ENCODE measurements at places on chromosomes 2 and 18.

GRCh38 chr18:76943542-76944339 is 121.4 kb downstream of the ZNF236 start:
- DNase-seq: peak; percentile 34

DNA sequence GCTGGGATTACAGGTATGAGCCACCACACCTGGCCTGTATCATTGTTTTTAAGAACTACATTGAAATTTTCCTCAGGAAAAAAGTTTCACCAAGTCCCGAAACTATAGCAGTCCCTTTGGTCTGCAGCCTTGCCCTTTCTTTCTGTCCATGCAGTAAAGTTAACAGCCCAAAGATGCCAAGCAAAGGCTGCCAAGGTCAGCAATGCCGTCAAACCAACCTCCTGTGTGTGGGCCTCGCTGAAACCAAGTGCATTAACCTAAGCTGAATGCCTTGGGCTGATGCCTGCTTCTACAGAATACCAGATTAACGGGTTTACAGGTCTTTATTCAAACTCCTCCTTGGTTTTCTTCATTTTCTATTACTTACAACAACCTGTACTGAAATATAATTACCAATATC is 73.1 kb downstream of the EIF5B start:
- DNase-seq: no peak

DNA sequence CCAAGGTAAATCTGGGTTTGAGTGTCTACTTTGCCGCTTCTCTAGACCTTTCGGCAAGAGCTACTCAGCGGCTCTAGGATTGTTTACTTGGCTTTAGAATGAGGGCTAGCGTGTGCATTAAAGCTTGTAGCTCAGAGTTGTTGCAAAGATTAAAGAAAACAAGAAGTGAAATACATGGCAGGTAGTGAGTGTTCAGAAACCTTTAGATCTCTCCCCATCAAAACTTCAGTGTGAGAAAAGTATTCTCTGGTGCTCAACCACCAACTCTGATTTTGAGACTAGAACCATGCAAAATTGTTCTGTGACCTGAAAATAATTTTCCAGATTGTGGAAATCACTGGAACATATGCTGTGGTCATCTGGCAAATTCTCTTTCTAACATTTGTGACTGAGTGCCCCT is 512.0 kb downstream of the CMPK2 start:
- no peak for DNase-seq

GRCh38 chr18:36653141-36653869 is 175.5 kb downstream of the TPGS2 start:
- no peak for DNase-seq

- DNase-seq: peak; percentile 80
These were observed 438.1 kb upstream of the ST6GAL2 start for GRCh38 chr2:107323946-107324565.

GRCh38 chr18:681985-682384 is 24.5 kb downstream of the TYMS start:
- no peak for DNase-seq

GRCh38 chr2:188466761-188467160 is 175.1 kb downstream of the GULP1 start:
- DNase-seq: no peak

- no peak for DNase-seq
These were observed 213.6 kb downstream of the GLI2 start for GRCh38 chr2:120949027-120949956.

DNA sequence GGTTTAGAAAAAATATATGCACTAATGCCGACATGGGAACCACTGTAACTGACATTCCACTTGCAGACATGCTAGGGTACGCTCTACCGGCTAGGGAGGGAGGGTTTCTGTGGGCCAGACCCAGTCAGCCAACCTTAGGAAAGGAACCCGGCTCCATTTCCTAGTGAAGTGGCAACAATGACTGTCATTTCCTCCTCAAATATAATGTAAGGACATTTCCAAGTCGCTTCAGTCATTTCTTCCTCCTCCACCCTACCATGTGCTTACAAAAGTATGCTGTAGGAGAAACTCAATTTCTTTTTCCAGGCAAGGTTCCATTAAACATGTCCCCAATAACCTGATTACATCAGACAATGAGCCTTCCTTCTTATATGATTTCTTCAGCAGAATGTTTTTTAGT is 64.3 kb upstream of the PSMD14 start:
- DNase-seq: peak; percentile 74

DNA sequence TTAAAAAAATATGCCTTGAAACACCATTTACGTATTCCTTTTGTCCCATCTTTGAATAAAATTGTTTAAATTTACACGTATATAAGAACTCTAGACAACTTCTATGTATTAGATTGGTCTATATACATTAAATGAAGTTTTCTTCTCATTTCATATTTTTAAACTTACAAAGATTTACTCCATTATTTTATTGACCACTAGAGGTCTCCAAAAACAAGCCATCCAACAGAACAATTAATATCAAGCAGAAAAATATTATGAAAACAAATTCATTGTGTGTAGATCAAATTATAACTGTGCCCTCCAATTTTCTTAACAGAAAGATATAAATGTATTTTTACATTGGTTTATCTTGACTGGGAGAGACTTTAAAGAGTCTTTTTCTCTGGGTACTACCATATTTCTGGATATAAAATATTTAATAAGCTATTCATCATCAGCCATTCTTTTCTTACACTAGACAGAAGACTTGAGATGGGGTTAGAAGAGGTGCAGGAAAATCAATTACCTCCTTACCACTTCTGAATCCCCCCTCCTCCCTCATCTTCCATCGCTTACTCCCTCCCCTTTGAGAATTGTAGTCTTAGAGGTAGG is 66.5 kb downstream of the DPP4 start:
- DNase-seq: peak; percentile 35

DNA sequence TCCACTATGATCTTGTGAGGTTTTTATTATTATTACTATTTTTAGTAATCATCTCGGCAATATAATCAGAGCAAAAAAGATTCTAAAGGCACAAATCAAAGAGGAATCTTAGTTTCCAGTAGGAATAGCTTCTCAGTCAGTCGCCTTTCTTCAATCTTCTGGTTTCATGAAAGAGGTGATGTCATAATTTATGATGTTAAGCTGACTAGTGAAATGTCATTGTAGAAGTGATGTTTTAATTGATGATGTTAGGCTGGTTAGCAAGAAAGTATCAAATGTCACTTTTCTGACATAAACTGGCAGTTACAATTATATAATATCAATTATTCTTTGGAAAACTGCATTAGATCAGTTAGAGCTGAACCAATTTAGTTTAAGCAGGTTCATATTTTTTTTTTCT is 476.7 kb upstream of the ETAA1 start:
- DNase-seq: no peak

DNA sequence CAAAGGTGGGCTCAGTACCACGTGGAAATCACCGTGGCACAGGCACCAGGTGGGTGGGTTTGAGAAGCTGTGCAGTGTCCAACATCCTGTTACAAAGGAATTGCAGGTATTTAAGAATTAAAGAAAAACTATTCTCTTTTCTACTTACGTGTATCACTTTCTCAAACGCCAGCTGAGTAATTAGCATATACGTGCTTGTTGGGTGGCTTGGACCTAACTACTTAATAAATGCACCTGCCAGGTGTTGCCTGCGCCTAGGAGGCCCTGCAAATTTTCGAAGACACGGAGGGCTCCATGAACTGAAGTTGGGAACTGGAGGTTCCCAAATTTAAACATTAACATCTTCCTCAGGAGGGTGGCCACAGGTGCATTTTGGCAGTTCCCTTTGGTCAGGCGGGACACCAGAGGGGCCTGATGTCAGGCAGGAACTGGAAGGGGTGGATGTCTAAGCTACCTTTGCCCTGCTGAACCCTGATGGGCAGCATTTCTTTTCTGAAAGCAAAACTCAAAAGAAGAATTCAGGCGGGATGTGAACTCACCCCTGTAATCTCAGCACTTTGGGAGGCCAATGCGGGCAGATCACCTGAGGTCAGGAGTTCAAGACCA is 84.8 kb downstream of the HS6ST1 start:
- no peak for DNase-seq

GRCh38 chr2:18186816-18187613 is 308.5 kb downstream of the KCNS3 start:
- DNase-seq: peak; percentile 30

DNA sequence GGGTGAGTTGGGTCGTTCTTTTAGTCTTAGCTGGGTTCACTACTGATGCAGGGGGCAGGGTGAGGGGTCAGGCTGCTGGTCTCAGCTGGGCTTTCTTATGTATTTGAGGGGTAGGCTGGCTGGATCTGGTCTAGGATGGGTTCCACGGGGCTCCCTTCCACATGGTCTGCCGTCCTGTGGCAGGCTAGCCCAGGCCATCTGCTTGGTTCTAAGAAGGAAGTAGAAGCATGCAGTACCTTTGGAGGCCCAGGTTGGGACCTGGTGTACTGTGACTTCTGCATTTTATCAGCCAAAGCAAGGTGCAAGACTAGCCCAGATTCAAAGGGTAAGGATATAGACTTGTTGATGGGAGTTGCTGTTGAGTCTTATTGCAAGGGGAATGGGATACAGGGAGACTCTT is 35.5 kb upstream of the MGAT5 start:
- DNase-seq: no peak

DNA sequence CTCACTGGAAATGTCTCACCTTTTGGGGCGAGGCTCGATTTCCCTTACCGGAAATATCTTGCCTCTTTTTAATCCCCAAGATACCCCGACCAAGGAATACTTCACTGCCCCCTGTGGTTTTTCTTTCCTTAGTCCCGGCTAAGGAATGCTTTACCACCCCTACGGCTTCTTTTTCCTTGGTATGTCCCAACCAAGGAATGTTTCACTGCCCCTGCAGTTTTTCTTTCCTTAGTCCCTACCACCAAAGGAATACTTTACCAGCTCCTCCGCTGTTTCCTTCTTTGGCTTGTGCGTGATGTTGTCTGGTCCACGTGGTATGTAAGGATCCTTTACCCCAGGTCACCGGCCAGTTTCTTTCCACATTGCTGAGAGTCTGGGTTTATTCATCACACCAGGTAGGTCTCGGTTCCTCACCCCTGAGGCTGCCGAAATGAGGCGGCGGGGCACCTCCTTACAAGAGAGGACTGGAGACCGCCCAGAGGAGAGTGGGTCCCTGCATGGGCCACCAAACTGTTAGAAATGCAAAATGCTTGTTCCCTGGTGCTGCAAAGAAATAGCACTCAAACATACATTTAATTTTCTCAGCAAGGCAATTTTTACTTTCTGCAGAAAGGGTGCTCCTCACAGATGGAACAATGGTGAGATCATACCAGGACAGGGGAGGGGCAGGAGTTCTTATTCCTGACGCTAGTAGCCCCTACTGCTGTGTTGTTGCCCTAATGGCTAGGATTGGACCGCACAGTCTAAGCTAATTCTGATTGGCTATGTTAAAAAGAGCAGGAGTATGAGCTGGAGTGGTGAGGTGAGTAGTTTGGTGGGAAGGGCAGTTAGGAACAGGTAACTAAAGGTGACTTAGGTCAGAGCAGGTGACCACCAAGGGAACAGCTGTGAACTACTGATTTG is 33.4 kb upstream of the CLASP1 start:
- no peak for DNase-seq

- no peak for DNase-seq
These were observed 48.5 kb downstream of the DGKD start for GRCh38 chr2:233402789-233403188.

DNA sequence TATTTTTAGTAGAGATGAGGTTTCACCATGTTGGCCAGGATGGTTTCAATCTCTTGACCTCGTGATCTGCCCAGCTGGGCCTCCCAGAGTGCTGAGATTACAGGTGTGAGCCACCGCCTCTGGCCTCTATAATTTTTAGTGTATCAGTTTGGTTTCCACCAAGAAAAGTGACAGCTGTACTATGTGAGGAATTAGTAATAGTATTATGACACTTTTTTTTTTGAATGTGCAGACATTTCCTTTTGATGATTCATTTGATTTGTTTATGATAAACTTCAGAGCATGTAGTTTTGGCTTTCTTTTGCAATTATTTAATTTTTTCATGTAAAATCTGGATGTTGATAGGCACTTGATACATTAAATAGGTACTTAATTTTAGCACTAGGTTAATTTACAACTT is 61.5 kb downstream of the PTPN4 start:
- no peak for DNase-seq

GRCh38 chr18:55376387-55376786 is 211.6 kb downstream of the TCF4 start:
- DNase-seq: no peak

DNA sequence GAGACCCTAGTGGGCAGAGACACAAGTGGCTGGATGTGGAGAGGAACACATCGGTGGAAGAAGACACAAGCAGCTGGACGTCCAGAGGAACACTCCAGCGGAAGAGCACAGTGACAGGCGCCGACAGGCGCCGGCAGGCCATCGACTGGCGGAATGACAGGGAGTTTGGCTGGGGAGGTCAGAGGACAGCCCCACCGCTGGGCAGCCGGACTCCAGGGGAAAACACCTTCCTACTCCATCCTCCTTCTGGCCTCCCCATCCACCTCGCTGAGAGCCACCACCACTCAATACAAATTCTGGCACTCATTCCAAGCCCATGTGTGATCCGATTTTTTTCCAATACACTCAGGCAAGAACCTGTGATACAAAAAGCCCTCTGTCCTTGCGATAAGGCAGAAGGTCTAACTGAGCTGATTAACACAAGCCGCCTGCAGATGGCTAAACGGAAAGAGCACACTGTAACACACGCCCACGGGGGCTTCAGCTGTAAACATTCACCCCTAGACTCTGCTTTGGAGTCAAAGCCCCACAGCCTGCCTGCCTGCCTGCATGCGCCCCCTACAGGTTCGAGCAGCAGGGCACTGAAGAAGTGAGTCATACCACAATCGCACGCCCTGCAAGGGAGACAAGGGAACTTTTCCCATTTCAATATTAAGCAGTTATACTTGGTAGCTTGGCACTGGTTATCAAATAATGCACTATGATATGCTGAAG is 50.2 kb upstream of the LRP1B start:
- DNase-seq: no peak

GRCh38 chr2:166106431-166107015 is 21.3 kb downstream of the SCN1A start:
- peak; percentile 22 for DNase-seq

GRCh38 chr2:112910219-112910618 is 746 bp upstream of the IL37 start:
- no peak for DNase-seq

DNA sequence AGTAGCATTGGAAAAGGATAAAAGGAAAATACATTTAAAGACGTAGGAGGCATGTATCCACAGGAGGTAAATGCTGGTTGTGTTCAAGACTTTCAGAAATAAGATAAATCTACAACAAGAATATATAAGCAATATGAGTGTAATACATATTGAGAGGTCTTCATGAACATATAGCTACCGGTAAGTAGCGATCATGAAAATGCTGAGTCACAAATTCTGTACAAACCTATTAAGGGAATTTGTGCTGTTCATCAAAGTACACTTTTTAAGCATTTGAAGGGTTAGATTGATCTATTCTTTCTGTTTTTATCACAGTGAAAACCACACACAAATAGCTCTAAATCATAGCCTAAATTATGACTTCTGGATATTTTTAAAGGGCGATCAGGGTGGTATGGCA is 173.1 kb upstream of the NYAP2 start:
- DNase-seq: no peak

All from muscle of leg (tissue), 16 donors.